NCI-H460 (cell line): ENCODE measurements at places on chromosomes 4 and X.

DNA sequence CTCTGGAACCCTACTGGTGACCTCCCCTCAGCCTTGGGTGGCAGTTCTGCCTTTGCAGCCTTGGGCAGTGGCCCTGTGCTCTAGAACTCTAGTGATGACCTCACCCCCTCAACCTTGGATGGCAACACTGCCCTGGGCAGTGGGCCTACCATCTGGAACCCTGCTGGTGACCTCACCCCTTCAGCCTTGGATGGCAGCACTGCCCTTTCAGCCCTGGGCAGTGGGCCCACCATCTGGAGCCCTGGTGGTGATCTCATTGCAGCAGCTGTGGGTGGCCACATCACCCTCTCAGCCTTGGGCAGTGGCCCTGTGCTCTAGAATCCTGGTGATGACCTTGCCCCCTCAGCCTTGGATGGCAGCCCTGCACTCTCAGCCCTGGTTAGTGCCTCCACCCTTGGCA is 129.3 kb downstream of the RBMX2 start:
- no peak for DNase-seq

GRCh38 chr4:116627545-116627944 is 457.8 kb downstream of the TRAM1L1 start:
- no peak for DNase-seq

DNA sequence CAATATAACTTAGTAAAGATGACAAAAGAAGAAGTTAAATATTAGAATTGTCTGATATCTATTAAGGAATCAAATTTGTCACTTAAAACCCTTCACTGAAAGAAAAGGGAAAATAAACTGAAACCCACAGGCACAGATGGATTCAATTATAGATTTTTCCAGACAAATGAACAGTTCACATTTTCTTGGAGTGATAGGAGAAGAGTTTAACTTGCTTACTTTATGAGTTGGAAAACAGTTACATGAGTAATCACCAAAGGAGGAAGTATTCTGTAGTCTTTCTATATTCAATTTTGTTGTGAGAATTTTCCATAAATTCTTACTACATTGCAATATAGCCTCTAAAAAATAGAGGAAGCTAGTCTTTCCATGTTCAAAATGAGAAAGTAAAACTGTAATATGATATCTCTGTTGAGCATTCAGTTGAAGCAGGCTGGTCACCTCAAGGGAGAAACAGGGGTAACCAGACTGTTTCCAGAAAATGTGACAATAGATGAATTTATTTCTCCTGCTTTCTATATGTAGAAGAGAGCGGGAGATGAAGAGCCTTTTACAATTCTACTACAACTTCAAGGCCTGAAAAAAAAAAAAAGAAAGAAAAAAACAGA is 330.3 kb upstream of the EPHA5 start:
- no peak for DNase-seq

- DNase-seq: no peak
Observed at GRCh38 chr4:157700898-157701694, 471.7 kb downstream of the GASK1B start.

GRCh38 chr4:41374490-41374889 is 117.8 kb downstream of the UCHL1 start:
- DNase-seq: no peak

- no peak for DNase-seq
Observed at GRCh38 chr4:183223053-183223452, 97.0 kb downstream of the CLDN22 start.

GRCh38 chrX:107429090-107429489 is 20.4 kb upstream of the FRMPD3 start:
- DNase-seq: peak; percentile 40

DNA sequence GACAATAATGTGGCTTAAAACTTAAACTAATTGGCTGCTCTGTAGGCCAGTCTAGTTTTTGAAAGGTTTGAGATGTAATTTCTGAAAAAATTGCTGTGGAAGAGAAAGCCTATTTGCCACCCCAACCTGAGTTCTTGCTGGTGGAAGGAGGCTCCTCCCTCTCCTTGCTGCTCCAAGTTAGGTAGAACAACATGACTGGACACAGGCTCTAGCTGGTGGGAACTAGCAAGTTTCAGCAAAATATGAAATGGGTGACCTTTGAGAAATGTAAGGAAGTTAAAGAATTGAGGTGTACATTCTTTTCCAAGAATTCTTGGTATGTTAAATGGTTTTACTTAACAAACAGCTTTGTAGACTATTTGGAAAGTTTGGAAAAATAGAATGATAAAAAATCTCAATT is 8.0 kb downstream of the RPL34 start:
- DNase-seq: no peak

- no peak for DNase-seq
Observed at GRCh38 chrX:629230-630006, 1.2 kb upstream of the SHOX start.

DNA sequence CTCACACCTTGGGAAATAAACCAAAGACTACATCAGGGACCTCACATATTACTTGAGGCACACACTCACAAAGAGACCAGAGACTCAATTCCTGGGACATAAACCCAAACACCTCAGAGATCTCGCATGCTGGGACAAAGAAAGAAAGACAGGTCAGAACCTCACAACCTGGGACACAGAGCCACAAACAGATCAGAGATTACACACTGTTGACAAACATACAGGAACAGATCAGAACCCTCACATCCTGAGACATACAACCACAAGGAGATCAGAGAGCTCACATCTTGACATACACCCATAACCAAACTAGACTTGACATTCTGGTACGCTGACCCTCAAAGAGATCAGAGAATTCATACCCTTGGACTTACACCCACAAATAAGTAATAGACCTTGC is 17.3 kb downstream of the SUV39H1 start:
- no peak for DNase-seq

GRCh38 chr4:56619160-56619559 is 61.9 kb downstream of the HOPX start:
- no peak for DNase-seq

DNA sequence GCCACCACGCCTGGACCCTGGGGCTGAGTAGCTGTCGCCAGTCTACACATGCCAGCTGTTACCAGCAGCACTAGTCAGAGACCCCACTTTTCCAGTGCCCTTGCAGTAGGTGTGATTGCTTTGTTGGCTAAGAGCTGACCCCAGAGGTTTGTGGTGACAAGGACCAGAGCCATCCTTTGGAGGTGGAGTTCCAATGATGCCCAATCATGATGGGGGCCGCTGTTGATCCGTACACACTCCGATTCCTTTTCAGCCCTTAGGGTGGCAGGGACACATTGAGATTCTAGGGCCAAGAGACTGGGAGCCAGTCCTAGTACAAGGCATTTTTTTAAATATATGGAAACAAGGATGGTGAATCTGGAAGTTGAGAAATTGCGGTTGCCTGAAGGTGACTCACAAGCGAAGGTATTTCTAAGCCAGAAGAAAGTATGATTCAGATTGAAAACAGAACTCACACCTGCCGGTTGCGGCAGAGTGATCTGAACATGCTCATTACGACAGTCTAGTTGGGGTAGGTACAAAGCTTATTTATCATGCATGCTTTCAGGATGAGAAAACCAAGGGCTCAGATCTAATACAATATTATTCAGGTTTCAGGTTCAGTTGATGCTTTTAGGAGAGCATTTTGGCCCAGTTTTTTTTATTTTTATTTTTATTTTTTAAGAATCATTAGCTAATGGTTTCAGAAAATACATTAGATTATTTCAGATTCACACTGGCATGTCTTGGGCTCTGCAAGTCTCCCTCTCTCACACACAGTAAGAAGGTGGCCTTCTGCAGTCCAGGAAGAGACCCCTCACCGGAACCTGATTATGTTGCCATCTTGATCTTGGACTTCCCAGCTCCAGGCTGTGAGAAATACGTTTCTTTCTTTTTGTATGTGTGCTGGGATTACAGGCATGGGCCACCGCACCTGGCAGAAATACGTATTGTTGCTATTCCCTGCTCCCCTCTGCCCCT is 43.4 kb downstream of the SHROOM2 start:
- no peak for DNase-seq

- no peak for DNase-seq
Observed at GRCh38 chrX:48785540-48786214, 713 bp upstream of the GATA1 start.

GRCh38 chr4:35697210-35697736 is 547.0 kb downstream of the ARAP2 start:
- DNase-seq: no peak

DNA sequence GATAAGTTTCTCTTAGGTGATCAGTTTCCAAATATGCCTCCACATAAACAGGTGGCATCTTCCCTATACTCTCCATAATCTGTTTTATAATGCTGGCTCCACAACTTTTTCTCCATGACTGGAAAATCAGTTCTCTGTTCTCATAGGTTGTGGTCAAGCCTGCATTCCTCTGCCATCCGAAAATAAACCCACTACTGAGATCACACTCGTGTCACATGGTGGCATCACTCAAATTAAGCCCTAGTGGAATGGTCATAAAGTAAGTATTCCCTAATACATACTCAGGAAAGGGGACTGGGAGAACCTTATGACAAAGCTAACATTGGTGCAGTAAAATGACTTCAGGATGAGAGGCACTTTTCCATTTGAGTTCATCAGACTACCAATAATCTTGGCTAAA is 37.6 kb downstream of the MAGED4B start:
- no peak for DNase-seq

- DNase-seq: no peak
Observed at GRCh38 chrX:134932528-134933217, 58.1 kb upstream of the SMIM10 start.

GRCh38 chr4:67632492-67632891 is 68.5 kb downstream of the UBA6 start:
- no peak for DNase-seq

- no peak for DNase-seq
Observed at GRCh38 chr4:130329036-130329435, 1233.1 kb downstream of the C4orf33 start.

GRCh38 chr4:44425614-44426208 is 22.9 kb downstream of the KCTD8 start:
- DNase-seq: no peak

DNA sequence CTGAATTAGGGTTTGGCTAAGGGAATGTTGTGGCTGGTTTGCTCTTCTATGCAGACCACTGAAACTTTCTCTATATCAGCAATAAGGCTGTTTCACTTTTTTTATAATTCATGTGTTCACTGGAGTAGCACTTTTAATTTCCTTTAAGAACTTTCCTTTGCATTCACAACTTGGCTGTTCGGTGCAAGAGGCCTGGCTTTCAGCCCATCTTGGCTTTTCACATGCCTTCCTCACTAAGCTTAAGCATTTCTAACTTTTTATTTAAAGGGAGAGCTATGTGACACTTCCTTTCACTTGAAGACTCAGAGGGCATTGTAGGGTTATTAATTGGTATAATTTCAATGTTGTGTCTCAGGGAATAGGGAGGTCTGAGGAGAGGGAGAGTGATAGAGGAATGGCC is 142.3 kb downstream of the SHROOM4 start:
- DNase-seq: no peak

DNA sequence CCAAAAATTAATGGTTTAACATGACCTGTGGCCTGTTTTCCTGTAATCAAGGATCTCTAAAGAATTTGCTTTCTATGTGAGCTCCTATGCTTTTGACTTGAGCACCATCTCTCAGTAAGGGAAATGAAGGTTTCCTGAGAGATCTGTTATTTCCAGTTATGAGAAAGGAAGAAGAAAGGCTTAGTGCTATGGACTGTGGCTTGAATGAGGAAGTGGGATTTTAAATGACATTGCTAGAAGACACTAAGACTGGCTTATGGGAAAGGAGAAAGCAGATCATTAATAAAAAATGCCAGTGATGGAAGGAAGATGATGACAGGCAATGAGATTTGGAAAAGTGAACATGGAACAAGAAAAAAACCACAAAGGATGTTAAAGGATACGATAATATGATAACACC is 285.4 kb downstream of the OPHN1 start:
- no peak for DNase-seq

DNA sequence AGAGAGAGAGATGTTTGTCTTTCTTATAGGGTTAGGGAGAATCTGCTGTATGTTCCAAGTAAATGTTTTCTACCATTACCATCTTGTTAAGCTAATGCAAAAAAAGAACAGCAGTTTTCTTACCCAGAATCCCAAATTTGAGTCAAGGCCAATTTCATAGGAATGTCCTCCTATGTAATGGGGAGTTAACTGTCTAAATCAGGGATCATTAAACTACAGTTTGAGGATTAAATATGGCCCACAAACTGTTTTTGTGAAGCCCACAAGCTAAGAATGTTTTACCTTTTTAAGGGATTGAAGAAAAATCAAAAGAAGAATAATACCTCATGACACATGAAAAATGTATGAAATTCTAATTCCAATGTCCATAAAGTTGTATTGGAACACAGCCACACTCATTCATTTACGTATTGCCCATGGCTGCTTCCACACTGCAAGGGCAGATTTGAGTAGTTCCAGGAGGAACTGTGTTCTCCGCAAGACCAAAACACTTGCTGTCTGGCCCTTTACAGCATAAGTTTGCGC is 113.2 kb upstream of the SPRY1 start:
- DNase-seq: no peak

GRCh38 chr4:165992283-165992682 is 119.2 kb downstream of the TLL1 start:
- DNase-seq: no peak

GRCh38 chr4:39427520-39428114 is 20.9 kb downstream of the KLB start:
- DNase-seq: no peak

GRCh38 chr4:87949961-87950360 is 25.6 kb upstream of the SPP1 start:
- DNase-seq: no peak

DNA sequence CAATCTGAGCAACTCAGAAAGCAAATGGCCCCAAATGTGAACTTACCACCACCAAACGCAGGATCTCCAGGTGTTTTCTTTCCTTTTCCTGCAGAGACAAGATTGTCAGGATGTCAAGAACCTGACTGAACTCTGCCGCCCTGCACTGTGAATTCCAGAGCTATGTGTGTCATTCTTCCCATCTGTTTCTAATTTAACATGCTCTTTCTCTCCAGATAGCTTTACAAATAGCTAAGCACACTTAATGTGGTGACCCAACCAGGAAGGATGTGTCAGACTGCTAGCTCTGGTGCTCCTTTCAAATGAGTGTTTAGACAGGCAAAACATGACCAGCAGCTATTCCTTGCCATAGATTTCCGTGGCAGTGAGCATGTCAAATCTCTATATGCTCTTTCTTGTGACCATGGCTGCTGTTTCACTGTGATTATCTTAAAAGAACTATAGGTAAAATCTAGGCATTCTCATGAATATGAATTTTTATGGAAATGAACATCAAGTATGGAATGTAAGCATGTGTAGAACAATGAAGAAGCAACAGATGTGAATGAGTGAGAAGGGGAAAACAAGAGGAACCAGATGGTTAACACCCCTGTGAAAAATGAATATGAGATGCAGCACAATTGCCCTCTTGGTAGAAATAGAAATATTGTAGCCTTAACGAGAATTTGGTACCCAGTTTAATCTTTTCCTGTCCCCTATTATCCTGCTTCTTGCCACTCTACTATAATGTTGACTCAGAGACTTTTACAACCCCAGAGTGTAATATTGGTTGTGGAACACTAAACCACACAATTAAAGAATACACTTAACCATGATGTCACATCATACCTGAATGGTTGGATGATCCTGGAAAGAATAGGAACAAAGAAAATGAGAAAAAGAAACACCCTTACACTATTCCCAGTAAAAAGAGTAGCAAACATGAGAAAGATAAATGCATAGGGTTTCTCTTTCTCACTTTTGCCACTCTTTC is 247.8 kb upstream of the DKK2 start:
- DNase-seq: no peak

- no peak for DNase-seq
Observed at GRCh38 chr4:124065936-124066335, 646.6 kb downstream of the ANKRD50 start.
